ENCODE measurements at places on chromosomes 4 and X.

GRCh38 chr4:108465886-108466500 lies 154.4 kb upstream of the RPL34 start:
- no peak for DNase-seq

DNA sequence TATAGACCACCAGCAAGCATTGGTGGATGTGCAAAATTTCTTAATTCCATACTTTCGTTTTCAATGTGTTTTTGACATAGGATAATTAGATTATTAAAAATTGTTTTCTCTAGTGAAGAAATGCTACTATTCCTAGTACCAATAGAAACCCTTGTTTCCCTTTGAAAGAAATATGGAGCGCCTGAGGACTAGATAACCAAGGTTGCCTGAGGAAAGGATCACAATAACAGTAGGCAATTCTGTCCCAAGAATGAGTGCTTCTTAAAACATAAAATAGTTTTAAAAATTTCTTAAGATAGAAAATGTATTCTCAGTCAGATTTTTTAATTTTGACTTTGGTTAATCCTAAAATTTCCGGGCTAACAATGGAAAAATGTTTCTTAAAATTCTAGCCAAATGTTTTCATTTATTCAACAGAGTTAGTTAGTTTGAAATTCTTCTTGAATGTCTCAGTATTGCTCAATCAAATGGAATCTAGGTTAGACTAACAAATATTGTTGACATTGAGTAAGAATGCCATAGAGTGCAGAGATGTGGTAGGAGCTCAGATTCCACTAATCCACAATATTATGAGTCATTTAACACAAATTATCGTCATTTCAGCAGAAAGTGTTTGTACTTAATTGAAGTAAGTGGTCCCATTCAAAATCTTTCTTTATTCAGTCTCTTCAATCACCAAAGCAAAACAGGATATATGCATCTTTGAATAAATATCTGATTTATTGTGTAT lies 666.0 kb downstream of the GRID2 start:
- DNase-seq, result no peak

DNA sequence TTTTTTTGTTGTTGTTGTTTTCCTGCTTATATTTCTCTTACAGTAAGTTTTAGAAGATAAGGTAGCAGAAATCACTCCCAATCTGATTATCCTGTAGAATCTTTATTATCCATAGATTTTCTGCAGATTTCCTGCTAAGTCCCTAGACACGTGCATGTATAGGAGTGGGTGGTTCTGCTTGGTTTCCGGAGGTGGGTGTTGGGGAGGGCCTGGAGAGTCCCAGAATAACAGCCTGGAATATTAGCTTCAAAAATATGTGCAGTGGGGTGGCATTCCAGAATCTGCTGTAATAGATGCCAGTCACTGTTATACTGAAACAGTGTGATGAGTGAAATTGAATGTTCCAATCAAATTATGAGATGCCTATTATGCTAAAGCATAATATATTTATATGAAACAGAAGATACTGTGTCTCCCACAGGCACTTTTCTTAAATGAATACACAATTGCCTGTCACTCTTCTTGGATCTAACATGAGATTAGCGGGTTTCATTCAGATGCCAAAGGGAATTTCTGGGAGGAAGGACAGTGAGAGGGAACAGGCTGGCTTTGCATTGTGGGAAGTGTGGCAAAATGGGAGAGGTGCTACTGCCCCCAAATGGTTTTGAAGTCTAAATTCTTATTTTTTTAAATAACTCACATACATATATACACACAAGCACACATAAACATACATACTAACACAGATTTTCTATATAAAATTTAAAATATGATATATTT lies 37.6 kb downstream of the C4orf50 start:
- no peak for DNase-seq

GRCh38 chrX:3119376-3119775 lies 78.1 kb downstream of the ARSF start:
- no peak for DNase-seq

DNA sequence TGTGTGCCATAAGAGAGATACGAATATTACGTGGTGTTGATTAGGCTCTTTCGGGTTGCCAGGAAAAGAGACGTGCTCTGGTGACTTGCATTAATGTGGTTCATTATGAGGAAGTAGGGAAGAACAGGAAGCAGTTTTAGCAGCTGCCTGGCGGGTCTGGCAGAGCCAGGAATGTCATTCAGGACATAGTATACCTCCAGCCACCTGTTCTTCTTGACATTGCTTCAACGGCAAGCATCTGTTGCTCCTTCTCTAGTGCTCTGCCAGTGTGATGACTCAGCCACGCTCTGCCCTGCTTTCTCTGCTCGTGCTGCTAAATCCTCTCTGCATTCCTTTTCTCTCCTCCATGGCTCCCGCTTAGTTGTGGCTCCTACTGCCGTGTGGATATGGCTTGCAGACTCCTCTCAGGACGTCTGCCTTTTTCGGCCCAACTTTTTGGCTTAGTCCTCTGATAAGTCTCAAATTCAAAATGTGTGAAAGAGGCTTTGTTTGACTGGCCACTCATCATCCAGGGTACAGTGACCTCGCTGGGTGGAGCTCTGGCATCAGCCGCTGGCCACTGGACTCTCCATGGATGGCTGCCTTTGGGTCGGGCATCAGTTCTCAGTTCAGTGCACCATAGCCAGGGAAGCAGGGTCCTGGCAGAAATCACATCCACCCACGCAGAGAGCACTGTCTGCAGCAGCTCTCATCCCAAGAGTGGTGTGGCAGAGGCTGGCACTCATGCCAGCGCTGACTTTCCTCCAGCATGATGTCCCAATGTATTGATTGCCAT lies 89.3 kb upstream of the KLF3 start:
- DNase-seq, result no peak

- no peak for DNase-seq
Observed at GRCh38 chr4:23333946-23334878, 555.6 kb downstream of the PPARGC1A start.

- DNase-seq, result peak; percentile 37
Observed at GRCh38 chr4:1082215-1083182, 30.9 kb downstream of the RNF212 start.

GRCh38 chr4:158865520-158866177 lies 96.8 kb downstream of the FNIP2 start:
- no peak for DNase-seq

- DNase-seq, result no peak
Observed at GRCh38 chr4:184675821-184676492, 26.4 kb downstream of the PRIMPOL start.

DNA sequence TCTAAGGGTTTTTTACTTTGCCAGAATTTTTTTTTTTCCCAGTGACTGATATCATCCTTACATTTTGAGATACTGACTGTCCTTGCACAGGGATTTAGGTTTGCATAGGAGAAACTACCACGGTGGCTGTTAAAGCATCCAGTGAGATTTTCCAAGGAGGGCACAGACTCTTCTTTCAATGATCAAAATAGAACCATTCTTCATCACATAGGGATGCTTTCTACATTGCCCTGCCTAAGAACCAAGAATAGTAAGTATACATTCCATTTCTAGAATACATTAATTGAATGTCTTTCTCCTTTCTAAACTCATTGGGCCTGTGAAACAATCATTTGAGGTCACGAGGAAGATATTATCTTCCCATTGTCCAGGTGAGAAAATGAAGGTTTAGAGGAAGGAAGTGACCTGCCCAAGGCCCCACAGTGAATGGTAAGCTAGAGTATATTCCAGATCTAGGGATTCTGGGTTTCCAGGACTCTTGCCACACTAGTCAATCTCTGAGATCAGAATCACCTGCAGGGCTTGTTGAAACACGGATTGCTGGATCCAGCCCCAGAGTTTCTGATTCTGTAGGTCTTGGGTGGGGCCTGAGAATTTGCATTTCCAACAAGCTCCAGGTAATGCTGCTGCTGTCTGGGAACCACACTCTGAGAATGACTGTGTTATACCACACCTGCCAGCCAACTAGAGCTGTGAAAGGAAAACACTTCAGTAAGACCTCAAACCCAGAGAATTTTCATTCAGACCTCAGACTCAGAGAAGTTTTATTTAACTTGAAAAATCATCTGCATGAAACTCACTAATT lies 17.7 kb upstream of the TMEM154 start:
- no peak for DNase-seq

- no peak for DNase-seq
Observed at GRCh38 chr4:149735796-149736195, 79.8 kb downstream of the IQCM start.

- peak; percentile 26 for DNase-seq
Observed at GRCh38 chr4:11719879-11720278, 291.2 kb upstream of the HS3ST1 start.

Measured in left ventricle myocardium superior (tissue), 1 donor.